HS-27A (cell line): ENCODE measurements at places on chromosomes 2 and 18.

DNA sequence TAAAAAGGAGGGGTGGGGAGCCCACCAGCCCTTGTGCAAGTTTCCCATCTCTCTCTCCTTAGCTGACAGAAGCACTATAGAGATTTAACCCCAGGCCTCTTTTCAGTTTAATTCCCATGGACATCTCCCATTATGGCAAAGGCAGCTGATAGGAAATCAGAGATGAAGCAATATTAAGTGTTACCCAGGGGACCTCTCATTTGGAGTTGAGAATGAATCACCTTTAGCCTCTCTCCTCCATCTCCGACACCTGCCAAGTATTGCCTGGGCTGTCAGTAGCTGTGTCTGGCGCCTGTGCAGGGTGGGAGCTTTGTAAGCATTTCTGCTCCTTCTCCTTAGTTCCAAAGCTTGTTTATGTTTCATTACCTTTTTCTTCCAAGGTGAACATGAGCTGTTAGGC is 109.0 kb downstream of the AQP4 start:
- no peak for DNase-seq

GRCh38 chr2:240636563-240637115 is 11.4 kb downstream of the GPR35 start:
- DNase-seq = no peak

- no peak for DNase-seq
Measured at GRCh38 chr2:102615620-102616436, 3.5 kb upstream of the SLC9A2 start.

GRCh38 chr18:28963481-28963880 is 786.6 kb upstream of the CDH2 start:
- DNase-seq = no peak

DNA sequence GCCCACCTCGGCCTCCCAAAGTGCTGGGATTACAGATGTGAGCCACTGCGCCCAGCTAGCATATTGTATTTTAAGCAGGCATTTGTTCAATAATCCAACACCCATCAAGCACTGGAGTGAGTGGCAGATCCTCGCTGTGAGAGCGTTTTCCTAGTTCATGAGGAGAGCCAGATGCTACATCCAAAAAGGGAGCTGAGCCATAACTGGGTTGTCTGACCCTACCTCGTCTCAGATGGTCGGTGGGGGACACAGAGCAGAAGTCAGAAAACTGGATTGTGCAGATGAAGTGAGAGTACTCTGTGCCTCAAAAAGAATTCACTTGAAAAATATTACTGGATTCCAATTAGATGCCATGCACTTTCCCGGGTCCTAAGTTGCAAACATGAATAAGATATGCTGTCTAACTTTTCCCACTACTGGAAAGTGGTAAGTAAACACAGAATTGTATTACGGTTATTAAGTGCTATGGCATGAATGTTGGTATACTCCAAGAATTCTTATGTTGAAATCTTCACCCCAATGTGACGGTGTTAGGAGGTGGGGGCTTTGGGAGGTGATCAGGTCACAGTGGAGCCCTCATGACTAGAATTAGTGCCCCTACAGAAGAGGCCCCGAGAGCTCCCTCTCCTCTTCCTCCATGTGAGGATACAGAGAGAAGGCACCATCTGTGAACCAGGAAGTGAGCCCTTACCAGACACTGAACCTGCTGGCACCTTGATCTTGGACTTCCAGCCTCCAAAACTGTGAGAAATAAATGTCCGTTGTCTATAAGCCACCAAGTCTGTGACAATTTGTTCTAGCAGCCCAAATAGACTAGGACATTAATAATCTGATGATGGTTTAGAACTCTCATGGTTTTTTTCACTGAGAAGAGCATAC is 21.5 kb downstream of the SOWAHC start:
- no peak for DNase-seq
